Activated CD4-positive, alpha-beta T cell treated with anti-CD3 and anti-CD28 coated beads for 24 hours (primary cell): ENCODE measurements at places on chromosomes 4 and X.
A peak's percentile ranks its signal among the peaks of the same experiment; 100 is the strongest.

DNA sequence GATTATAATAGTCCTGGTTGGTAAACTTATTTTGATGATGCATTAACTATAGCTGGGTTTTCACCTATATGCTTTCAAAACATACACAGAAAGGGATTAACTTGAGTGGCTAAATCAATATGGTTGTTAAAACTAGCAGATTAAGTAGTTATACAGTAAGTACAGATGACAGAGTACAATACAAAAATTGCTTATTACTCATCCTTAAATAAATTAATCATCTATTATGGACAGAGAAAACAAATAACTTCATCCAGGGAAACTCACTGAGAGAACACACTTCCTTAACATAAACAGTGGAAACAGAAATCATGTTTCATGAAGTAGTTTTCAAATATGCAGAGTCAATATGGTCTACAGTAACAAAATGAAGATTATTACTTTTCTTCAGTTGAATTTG is 133.4 kb downstream of the AREG start:
- no peak for DNase-seq

DNA sequence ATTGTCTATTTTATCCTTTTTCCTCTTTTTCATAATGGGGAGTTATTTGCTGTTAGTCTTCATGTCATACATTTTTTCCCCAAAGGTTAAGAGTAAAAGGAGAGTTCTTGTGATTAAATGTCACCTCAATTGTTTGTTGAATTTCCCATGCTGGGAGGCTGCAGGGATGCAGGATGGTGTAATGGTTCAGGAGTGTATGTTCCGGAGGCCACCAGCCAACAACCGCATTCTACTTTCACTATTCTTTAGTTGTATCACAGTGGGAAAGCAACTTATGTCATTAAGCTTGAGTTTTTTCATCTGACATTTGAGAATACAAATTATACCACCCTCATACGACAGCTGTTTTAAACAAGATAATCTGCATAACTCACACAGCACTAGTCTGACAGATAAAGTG is 15.4 kb downstream of the AFP start:
- no peak for DNase-seq

- DNase-seq: no peak
Measured at GRCh38 chr4:60016971-60017370, 1183.2 kb upstream of the ADGRL3 start.

GRCh38 chrX:333611-334311 is 15.2 kb upstream of the GTPBP6 start:
- no peak for DNase-seq

DNA sequence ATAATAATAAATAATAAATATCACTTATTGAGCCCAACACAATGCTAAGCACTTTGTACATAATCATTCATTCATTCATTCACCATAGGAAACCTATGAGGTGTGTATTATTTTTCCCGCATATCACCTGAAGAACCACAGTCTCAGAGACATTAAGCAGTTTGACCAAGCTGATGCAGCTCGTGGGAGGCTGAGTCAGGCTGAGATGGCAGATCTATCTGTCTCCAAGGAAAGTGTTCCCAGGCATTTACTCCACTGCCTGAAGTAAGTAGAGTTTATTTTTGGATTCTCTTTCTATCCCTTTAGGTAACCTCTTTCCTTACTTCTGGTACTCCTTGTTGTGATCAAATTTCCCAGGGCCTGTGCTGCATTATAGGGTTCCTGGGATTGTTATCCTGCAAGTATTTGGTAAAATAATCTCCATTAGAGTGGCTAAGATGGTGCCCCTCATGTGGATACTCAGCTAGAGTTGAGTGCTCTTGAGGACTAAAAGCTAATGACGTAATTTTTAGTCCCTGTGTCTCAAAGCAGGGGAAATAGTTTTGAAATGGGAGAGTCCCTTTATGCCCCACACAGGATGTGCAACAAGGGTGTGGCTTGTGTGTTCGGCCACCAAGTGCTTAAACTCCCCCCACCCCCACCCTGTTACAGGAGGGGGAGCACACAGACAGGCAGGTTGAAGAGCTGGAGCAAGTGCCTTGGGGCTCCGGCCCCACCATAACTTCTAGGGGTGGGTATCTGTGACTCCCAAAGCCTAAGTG is 467.0 kb downstream of the STIM2 start:
- DNase-seq: no peak

- peak; percentile 38 for DNase-seq
Measured at GRCh38 chrX:118495958-118496762, 545 bp downstream of the DOCK11 start.

GRCh38 chr4:55435141-55435841 is 39.5 kb downstream of the TMEM165 start:
- no peak for DNase-seq

DNA sequence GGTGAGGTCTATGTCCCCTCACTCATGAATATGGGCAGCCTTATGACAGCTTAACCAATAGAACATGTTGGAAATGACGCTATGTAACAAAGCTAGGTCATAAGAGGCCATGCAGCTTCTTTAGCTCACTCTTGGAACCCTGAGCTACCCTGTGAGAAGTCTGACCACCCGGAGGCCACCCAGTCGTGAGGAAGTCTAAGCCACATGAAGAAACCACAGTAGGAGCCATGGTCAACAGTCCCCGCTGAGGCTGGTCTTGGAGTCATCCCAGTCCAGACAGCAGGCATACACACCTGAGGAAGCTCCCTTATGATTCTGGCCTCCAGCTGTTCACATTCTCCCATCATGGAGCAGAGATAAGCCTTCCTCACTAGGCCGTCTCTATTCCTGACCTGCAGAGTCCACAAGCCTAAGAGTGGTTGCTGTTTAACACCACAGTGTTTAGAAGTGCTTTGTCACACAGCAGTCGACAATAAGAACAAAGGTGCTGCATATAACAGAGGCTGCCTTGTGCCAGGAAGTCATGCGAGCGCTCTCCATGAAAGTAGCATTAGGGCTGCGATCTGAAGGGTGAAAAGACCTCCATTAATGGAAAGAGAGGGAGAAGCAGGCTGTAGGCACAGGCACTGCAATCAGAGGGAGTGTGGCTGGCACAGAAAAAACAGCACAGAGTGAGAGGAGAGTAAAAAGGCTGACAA is 38.2 kb downstream of the TSPAN5 start:
- DNase-seq: no peak

DNA sequence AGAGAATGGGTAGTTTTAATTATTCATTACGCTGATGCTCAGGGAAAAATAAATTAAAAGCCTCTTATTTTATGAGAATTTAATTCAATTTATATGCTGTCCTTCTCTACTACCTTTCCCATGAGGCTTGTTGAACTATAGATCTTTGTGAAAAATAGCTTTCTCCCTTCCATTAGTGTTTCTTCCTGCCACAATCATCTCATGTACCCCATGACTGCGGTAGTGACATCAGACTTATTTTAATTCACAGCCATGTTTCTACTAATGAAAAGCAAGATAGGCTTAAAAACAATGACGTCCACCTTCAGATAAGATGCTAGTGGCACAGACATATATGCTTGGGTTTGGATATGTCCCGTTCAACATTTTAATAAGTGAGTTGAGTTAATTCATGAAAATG is 87.4 kb upstream of the TMEM47 start:
- DNase-seq: no peak

- DNase-seq: no peak
Measured at GRCh38 chr4:10831727-10832408, 147.3 kb upstream of the CLNK start.

GRCh38 chrX:31423609-31424189 is 351.9 kb upstream of the FTHL17 start:
- DNase-seq: no peak

DNA sequence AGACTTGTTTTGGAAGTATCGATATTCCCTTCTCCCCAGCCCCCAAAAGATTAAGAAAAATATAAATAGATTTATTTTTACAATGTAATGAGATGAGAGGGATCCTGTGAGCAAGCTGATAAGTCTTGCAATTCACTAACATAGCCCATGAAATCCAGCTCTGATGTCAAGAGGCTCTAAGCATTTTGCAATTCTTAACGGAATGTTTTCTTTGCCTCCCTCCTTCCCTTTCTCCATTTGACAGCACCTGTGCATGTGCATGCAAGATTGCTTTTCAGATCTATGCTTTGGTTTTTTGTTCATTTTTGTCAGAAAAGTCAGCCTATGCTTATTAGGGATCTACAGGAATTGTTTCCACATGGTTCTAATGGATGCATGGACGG is 169.9 kb downstream of the SLIT2 start:
- DNase-seq: no peak

GRCh38 chr4:27764526-27764837 is 903.8 kb downstream of the STIM2 start:
- no peak for DNase-seq

DNA sequence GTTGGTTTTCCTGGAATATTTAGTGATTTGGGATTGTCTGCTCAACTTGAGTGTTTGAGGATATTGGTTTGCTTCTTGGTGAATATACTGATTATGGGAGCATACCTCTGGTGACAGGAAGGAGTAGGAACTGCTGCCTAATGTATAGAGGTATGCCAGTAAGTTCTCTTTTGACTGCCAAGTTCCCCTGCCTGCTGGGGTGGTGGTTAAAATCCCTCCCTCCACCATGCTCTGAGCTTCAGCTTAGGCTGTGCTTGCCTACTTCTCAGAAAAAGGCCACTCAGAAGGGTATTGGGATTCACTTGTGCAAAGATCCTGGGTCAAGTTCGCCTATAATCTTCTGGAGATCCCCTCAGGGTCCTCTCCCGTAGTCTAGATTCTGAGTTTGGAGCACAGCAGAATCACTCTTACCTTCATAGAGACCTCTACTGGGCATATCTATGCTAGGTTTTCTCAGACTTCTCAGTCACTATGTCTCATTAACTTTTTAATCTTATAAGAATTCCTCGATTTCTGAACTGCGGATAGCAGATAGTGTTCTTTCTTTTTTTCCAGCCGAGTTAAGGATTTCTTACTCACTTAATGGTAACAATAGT is 44.7 kb upstream of the DCK start:
- DNase-seq: no peak

DNA sequence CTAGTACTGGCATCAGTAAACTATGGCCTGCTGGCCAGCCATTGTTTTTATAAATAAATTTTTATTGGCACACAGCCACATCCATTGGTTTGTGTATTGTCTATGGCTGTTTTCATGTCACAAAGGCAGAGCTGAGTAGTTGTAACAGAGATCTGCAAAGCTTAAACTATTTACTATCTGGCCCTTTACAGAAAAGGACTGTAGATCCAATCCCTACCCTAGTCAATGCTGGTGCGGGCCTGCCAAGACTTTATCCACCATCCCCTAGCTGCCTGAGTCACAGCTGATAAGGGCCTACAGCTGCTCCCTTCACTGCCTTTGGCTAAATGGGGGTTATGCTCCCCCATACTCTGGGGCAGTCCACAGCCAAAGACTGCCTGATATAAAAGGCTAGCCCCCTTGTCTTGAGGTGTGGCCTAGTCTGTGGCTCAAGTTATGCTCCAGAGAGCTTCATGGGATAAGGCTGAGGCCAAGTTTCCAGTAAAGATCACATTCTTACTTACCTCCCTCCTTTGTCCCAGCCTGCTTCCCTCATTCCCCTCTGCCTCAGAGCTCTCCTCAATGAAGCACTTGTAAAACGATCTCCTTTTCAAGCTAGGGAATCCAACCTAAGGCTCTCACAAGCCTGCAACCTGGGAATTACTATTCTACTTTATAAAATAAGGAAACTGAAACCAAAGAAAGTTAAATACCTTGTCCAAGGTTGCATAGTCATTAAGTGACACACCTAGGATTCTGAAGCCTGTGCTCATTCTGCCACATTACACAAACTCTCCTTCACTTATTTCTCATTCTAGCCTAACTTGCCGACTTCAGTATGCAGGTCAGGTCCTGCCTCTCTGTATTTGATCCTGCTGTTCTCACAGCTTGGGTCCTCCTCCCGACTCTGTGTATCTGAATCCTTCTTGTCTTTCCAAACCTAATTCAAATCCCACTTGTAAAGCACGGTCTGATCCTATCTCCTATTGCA is 20.7 kb downstream of the ACE2 start:
- DNase-seq: no peak

- no peak for DNase-seq
Measured at GRCh38 chr4:148849581-148849980, 407.4 kb upstream of the NR3C2 start.

DNA sequence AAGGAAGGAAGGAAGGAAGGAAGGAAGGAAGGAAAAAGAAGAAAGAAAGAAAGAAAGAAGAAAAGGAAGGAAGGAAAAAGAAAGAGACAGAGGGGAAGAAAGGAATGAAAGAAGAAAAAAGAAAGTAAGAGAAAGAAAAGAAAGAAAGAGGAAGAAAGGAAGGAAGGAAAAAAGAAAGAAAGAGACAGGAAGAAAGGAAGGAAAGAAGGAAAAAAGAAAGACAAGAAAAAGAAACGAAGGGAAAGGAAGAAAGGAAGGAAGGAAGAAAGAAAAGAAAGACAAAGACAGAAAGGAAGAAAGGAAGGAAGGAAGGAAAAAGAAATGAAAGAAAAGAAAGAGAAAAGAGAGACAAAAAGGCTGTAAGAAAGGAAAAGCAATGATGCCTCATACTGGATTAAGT is 101.1 kb upstream of the PPP2R3B start:
- DNase-seq: no peak

DNA sequence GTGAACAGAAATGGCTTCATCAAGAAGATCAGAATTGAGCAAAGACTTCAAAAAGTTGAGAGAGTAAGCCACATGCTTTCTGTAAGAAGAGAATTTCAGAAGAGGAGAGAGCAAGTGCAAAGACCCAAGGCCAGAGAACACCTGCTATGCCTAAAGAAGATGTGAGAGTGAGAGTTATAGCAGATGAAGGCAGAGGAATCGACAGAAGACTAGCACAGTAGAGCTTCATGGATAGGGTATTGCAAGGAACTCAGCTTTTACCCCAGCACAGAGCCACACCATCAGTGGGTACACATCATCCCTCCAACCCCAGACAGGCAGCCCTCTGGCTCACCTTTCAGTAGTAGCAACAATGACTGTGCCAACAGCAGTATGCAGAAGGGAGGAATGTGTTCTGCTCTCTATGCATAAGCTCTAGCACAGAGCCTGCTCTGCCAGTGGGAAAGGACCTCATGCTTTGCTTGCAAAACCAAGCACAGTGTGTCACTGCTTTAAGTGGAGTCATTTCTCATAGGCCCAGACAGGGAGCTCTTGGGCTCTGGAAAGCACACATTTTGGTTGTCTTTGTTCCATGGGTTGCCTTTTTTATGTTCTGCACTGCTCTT is 318.6 kb downstream of the NAF1 start:
- DNase-seq: no peak

DNA sequence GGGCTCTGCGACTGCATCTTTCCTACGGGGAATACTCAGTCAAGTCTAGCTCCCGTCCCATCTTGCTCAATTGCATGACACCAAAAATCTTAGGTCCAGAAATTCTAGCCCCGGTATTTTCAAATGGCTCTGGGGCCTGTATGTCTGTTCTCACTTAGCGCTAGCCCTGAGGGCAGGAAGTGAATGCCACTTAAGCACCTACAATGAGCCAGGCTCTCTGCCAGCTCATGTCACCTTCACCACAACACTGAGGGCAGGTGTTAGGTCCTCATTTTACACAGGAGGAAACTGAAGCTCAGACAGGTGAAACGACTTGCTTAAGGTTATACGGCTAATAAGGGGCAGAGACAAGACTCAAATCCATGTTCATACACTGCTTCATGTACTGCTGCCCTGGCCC is 282.8 kb downstream of the PPP1R2C start:
- DNase-seq: no peak
